ENCODE measurements at places on chromosomes 5 and 9. TPM values are rescaled to one million over a fixed set of nuclear protein-coding genes. Genes with fewer than 3 reads are reported as not detected.

FAM78A gene
- total RNA-seq, result 53.3 TPM

SOHLH1 gene
- not detected for total RNA-seq

SPARC gene
- total RNA-seq, result not detected

RIOK2 gene
- 46.2 TPM for total RNA-seq

Measured in natural killer cell treated with Interleukin-12 subunit alpha and Interleukin-12 subunit beta and Interleukin-15 and Interleukin-18, amount 100 ng/mL, for 72 hours (primary cell).